Small intestine (tissue), 16 donors: ENCODE measurements at places on chromosomes 1 and 21.

DNA sequence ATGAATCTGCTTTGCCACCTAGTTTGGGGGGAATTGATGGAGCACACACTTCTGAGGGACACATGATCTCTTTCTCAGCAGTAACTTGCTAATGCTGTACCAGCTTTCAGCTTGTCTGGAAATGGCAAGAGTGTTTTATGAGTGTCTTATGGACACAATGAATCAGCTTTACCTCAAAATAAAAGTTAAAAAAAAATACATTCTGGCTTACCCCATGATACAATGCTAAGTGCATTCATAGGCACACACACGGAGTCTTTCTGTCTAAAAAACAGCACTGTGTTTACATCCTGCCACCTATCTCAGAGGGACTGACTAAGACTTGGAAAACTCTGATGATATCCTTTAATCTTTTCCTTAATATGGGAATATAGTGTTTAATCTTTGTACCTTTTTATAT lies 455.5 kb upstream of the ADAMTS5 start:
- no peak for DNase-seq

GRCh38 chr1:14969006-14969405 lies 184.5 kb upstream of the TMEM51 start:
- DNase-seq, result no peak

- DNase-seq, result no peak
Observed at GRCh38 chr1:18422954-18423353, 57.8 kb upstream of the KLHDC7A start.

DNA sequence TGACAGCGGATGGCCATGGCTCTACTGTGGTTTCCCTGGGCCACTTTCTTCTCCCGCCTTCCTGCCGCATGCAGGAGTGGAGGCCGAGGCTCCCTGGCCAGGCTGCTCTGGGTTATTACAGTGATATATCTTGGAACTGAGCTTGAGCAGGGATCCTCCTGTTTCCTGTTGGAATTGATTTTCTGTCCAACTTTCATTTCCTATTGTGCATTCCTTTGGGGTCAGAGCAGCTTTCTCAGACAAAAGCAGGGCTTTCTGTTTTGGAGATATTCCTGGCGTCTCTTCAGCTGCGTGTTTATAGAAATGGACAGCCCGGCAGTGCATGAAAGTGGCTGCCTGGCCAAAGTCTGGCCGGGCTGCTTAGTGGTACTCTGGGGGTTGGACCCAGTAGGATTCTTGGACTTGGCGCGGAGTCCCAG lies 146.4 kb downstream of the KIF26B start:
- no peak for DNase-seq

DNA sequence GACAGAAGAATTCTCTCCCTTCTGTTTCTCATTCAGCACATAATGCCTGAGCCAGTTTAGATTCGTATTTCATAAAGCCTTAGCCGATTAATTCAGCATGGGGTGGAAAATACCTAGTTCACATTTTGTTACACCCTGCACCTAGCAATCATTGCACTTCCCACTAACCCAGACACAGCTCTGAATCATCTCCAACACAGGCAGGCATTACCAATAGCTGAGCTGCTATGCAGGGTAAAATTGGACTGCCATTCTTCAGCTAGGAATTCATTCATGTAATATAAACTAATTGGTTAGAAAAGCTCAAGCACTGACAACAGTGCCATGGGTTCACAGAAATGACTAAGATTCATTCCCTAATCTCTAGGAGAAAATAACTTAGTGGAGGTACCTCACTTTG lies 26.9 kb upstream of the NKAIN1 start:
- DNase-seq, result no peak

DNA sequence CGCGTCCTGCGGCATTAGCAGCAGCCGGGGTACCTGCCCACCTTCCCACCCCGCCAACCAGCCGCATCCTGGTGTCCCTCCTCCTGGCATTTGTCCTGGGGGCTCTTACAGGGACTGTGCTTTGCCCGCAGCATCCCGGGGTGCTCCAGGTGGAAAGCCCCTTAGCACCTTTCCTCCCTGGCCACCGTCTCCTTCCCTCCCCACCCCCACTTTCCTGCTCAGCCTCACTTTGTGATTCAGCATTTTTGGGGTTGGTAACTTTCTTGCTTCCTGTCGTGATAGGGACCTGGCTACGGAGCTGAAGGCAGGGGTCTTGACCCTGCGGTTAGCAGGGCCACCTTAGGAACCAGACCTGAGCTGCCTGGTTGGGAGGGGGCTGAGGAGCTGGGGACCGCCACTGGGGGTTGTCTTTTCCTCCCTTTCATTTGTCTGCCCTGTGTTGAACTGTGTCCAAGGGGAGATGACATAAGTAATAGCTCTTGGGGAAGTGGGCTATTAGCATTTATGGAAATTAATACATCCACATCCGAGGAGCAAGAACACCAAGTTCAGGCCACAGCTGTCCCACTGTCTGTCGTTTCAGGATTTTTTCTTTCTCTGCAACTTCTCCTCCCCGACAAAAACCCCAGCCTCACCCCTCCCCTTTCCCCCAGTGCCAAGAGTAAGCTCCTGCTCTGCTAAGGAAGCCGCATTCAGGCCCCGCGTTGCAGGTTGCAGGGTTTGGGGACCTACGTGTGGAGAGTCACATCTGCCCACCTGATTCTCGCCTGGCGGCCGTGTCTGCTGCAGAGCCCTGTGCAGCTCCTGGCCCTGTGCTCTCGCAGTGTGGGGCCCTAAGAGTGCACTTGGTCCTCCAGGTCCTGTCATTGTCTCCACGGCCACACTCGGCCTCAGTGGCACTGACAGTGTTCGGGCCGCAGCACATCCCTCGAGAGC lies 1.6 kb upstream of the NPHP4 start:
- no peak for DNase-seq

GRCh38 chr1:209202830-209203532 lies 380.5 kb upstream of the CAMK1G start:
- DNase-seq, result peak; percentile 60

DNA sequence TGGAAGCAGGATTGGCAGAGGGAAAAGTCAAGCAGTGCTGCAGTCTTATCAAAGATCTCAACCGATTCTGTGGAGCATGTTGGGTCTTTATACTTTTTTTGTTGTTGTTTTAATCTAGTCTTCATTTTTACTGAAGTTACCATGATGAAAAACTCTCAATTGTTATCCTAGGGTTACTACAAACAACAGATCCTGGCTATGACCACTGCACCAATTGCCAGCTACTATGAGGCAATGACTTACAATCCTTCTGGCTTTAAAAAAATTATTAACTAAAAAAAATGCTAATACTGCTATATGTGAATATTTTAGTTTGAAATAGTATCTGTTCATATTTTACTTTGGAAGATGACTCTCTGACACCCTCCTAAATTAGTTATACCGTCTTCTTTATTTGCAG lies 145.9 kb downstream of the CNIH3 start:
- DNase-seq, result no peak

GRCh38 chr1:204194771-204195170 lies 1.5 kb downstream of the KISS1 start:
- DNase-seq, result no peak

- no peak for DNase-seq
Observed at GRCh38 chr1:182415789-182416188, 15.3 kb upstream of the TEDDM1 start.

- DNase-seq, result no peak
Observed at GRCh38 chr1:85606414-85606800, 25.8 kb downstream of the CCN1 start.

GRCh38 chr1:92927870-92928269 lies 33.4 kb downstream of the DIPK1A start:
- no peak for DNase-seq

DNA sequence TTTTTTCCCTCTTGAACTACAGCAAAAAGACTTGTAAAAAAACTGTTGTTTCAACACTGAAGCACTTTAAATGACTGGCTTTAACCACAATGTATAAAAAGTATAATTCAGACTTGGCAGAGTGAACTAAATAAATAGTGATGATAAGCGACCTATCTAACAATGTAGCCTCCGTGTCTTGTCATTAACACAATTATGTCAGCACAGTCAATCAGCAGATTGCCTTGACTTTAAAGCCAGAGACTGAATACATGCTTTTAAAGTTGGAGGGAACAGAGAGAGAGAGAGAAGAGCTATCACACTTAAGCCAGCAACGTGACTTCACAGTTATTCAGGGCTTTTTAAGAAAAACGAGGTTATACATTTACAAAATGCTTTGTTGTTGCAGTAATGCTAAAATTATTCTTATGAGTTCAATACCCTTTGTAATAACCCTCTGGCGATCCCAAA lies 378.1 kb downstream of the LMO4 start:
- DNase-seq, result peak; percentile 48

- DNase-seq, result no peak
Observed at GRCh38 chr1:4433075-4433474, 221.3 kb upstream of the AJAP1 start.

DNA sequence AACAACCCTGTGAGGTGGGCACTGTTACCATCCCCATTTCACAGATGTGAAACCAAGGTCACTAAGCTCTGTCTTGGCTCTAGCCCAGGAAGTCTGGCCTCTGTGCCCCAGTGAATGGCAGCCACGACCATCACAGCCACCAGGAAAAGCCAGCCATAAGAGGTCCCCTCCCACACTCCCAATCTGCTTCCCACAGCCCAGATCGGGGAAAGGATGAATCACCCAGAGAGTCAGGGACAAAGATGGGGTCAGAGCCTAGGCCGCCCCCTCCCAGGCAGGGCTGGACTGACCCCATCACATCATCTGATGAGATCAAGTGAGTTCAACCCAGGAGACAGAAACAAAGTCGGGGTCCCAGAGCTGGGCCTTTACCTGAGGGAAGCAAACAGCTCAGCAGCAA lies 22.9 kb upstream of the COL16A1 start:
- DNase-seq, result no peak

DNA sequence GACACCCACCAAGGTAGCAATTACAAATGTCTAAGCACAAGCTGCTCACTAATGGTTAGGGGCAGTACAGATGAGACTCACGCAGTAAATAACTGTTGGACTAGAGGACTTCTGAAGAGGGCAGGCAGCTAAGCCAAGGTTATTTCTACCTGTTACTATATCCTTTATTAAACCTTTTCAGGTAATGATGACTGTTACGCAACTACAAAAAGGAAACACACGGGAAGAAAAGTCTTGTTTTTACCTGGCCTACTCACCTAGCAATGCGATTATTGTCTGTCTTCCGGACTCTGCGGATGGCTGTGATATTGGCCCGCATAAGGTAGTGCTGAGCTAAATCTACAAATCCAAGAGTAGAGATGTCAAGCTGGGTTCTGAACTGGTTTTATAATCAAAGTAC lies 17.8 kb upstream of the VHLL start:
- no peak for DNase-seq

DNA sequence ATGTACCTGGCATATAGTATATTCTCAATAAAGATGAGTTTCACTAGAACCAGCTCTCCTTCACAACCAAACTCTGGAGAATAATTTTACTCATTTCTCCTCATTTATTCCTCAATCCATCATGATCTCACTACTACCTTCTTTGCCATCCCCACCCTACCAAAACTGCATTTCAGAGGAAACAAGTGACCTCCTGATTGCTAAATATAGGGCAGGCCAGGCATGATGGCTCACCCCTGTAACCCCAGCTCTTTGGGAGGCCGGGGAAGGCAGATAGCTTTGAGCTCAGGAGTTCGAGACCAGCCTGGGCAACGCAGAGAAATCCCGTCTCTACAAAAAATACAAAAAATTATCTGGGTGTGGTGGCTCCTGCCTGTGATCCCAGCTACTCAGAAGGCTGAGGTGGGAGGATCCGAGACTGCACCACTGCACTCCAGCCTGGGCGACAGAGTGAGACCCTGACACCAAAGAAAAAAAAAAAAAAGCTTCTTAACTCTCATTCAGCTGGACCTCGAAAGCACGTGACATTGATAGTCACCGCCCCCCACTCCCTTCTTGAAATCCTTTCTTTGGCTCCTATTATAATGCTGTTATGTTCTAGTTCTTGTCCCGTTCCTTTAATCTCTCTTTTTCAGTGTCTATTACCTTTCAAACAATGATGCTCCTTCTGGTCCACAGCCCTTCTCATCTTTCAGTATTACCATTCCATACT lies 2.1 kb downstream of the TESK2 start:
- DNase-seq, result no peak

DNA sequence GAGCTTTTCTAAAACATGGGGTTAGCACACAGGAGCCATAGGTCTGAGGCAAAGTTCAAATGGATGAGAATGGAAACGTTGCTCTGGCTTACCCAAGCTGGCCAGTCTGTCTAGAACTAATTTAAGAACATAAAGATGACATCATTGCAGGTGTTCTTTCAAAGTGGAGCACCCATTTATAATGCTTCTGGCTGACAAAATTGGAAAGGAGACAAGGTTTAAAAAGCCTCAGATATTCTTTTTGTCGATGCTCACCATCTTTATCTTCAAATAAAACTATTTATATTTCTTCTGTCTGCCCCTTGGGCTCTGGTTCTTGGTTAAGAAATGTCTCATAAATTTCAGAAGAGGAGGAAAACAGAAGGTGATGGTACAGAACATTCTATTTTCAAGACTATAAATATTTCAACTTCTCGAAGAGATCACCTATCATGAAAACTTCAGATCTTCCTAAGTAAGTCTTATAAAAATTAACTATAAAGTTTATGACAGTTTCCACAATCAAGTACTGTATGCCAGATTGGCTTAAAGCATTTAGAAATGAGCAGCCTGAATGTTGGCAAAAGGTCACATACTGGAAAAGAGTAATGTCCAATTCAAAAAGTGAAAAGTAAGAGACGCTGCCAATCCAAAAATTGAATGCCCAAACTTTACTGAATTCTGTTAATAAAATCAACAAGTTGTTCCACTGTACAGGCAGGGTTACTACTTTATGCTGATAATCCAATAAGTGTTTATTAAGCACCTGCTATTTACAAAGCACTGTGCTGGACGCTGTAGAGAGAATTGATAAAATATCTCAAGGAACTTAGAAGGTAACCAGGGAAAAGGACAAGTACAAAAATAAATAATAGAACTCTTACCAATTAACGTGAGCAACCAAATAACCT lies 92.0 kb downstream of the ETS2 start:
- no peak for DNase-seq

DNA sequence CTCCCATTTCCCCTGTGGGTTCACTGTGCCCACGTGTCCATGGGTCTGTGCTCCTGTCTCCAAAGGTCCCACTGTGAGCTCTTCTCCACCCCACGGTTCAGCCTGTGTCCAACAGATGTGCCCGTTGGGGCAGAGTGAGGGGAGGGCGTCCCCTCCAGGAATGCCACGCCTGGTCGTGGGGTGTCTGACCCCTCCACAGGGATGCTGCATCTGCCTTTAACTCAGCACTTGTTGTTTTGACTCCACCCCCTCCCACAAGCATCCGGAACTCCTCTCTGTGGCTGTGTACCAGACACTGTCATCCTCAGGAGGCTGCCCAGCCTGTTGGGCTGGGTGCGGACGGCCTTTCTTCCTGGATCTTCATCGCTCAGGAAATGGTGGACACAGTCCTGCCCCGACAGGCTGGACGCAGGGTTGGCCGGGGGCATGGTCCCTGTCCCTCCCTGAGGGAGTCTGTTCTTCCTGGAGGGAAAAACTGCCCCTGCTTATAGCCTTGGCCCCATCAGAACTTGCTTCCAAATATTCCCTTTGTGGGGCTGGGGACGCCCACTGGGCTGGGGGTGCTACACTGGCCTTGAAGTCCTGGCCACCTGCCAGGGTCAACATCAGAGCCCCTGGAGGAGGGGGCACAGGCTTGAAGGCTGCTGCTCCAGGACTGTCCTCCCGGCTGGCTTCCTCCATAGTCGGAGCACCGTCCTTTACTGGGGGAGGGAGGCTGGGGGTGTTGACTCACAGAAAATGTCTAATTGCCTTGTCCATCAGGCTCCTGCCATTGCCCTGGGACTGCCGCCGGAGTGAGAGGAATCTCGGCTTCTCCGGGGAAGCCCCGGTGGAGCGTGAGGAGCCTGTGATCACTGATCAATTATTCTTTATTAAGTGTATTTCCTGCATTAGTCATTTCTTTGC lies 182.0 kb upstream of the C1orf174 start:
- DNase-seq, result no peak

- DNase-seq, result no peak
Observed at GRCh38 chr1:160942926-160943325, 11.7 kb downstream of the ITLN2 start.
